H1 (cell line): ENCODE measurements at places on chromosomes 1 and 21. TPM values are rescaled to one million over a fixed set of nuclear protein-coding genes. Genes with fewer than 3 reads are reported as not detected.

DNA sequence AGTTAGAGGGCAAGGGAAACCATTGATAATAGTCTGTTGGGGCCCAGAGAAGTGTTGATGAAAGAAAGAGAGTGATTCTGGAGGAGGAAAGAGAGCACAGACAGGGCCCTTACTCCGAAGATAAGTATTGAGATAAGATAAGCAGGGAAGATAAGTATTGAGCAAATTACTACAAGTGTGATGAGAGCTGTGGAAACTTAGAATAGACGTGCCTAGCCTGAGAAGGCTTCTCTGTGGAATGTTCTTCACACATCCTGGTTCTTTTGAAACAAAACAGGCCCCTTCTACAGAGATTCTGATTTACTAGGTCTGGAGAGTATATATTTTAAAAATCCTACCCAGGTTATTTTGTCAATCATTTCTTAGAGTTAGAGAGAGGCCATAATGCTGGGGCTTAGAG is 26.4 kb downstream of the FNBP1L start:
- DNase-seq = no peak

DNA sequence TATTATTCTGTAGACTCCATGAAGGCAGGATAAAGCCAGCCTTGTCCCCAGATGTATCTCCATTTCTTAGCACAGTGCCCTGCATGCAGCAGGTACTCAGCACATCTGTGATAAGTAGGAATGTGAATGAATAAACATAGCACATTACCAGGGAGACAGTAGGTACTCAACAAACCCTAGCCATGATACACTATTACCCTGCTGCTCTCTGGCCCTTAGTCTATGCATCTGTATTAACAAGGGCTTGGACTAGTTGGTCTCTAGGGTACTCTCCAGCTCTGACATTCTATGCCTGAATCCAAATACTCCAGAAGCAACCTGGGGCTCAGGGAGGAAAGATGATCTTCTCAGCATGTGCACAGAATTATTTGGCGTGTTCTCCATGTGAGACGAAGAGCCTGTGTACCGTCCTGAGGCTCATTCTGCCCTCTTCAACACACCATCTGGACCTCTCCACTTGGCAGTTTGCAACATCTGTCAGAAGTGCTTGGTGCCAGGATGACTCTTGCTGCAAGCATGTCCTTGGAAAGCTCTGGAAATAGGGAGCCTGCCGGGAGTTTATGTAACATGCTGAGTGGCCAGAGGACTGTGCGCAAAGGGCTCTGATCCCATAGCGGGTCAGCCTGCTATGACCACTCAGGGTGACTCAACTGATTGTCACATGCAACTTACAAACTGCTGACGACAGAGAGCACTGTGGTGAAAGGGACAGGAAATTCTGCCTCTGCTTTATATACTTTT is 228.2 kb upstream of the USP24 start:
- DNase-seq = no peak

DNA sequence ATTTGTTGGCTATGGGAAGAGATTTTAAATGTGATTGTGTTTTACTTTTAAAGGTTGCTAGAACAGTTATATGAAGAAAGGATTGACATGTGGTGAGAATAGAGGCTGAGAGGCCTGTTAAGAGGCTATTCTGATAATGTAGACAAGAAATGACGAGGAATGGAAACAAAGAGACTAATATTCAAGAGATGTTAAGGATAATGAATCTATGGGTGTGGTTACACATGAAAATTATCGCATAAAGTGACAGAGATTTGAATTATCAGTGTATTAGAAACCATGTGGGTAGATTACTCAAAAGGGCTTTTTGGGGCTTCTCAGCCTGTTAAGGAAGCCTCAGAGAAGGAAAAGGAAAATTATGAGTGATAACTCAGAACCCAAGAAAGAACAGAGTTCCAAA is 120.4 kb downstream of the MACF1 start:
- no peak for DNase-seq

DNA sequence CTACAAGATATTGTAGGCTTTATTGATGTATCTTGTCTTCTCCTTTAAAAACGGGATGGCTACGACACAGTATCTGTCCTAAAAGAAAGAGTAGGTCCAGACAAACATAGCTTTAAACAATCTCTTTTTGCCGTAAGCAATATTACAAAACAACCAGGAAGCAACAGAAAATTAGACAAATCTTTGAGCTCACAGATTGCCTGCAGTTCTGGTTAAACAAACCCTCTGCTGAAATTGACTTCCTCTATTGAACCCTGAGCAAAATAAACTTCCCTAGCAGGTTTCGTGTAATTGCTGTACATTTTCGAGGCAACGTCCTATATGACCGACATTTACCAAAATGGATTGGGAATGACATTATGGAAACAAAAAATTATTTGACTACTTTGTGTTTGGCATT is 50.6 kb downstream of the CHML start:
- DNase-seq = no peak

DNA sequence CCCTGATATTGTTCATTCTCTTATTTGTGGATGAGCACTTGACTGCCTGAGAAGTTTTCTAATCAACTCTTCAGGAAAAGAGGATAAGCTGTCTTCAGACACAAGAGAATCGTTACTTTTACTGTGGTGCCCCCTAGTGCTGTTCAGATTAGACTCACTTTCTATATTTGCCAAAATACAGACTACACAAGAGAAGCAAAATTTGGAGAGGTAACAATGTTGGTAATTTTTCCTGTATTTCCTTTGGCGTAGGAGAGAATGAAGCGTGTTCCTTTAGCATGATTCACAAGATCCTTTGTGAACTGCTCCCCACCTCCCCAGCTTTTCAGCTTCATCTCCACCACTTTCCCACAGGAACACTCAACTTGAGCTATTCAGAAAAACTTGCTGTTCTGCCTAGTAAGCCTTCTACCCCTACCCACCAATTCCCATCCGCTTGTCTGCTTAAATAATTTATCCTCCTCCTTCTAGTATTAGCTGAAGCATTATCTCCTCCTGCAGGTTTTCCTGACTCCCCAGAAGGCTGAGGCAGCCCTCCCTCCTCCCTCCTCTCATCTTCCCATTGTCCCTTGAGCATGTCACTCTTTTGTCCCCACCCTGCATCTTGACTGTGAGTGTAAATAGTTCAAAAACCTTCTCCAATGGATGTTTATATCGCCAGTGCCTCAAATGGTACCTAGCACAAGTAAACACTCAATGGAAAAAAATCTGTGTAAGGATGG is 4.5 kb downstream of the TNFSF4 start:
- no peak for DNase-seq

DNA sequence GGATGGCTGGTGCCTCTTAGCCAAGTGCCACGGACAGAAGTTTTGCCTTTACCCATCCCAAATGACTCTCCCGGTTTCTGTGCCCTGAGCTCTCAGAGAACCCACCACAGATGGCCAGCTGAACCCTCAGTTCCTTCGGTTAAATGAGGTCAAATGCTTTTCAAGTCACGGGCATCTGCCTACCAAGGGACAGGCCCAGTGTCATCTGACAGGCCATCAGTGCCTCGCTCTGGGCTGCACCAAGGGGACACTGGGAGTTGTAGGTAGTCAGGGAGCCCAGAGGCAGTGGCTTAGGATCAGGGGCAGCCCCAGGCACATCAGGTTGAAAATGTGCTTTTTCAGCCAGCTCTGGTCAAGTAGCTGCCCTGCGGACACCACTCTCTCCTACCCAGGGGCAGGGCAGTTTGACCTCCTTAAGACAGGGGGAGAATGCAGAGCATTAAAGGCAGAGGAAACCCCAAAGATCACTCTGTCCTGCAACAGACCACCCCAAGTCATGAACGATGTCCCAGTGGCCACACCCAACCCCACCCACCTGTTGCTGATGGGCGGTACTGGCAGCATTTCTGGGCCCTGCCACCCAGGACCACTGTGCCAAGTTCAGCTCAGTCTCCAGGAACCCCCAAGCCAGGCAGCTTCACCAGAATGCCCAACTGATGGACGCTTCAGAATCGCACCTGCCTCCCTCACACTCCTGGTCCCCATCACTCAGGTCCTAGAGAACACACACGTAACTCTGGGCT is 60.7 kb downstream of the CASZ1 start:
- DNase-seq = no peak

DNA sequence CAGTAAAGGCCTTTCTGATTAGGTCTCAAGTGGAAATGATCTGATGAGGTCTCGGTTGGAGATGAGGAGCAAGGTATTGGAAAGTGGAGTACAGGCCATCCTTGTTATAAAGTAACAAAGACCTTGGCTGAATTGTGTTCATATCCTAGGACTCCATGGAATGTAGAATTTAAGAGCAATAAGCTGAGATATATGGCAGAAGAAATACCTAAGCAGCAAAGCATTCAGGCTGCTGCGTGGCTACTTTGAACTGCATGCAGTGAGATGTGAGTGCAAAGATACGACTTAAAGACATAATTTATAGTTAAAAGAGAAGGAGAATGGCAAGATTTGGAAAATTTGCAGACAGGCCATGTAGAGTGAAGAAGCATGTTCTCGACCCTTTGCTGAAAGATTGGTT is 11.2 kb upstream of the XPR1 start:
- DNase-seq = no peak

DNA sequence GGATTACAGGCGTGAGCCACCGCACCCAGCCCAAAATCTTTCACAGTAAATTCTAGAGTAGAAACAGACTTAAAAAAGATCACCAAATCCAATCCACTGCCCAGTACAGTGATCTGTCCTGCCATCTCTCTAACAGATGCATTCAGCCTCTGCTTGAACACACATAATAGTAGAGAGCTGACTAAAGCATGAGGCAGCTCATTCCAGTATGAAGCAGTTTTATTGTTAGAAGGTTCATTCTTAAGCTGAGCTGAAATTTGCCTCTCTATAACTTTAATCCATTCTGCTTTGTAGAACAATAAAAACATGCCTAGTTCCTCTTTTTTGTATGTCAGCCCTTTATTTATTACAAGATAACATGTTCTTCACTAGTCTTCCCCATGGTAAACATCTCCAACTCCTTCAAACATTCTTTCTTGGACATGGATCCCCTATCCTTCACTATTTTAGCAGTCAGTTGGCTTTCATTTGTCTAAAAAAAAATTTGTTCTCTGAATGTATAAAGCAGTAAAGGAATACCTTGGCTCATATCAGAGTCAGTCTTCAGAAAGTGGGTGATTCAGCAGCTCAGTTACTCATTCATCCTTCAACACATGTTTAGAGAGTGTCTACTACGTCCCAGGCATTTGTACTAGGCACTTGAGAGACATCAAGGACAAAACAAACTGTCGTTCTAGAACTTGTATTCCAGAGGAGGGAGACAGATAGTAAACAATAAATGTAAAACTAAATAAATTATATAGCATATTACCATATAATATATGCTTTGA is 10.7 kb upstream of the PTBP2 start:
- DNase-seq = no peak

GRCh38 chr1:80457409-80457808 is 1343.3 kb upstream of the ADGRL2 start:
- DNase-seq = no peak

DNA sequence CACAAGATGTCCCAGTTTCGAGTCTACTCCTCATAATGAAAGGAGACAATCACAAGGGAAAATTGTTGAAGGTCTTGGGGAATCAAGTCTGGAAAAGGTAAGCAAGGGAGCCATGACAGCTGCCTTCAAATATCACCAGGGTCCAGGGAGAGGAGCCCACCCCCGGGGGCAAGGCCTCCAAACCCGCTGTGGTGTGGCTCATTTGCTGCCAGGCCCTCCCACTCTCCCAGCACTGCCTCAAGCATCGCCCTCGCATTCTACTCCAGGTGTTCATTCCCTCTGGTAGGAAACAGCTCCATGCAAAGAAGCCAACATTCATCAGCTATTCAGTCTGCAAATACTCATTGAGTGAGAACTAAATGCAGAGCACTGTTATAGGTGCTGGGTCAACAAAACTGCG is 8.6 kb downstream of the S100A9 start:
- DNase-seq = no peak

DNA sequence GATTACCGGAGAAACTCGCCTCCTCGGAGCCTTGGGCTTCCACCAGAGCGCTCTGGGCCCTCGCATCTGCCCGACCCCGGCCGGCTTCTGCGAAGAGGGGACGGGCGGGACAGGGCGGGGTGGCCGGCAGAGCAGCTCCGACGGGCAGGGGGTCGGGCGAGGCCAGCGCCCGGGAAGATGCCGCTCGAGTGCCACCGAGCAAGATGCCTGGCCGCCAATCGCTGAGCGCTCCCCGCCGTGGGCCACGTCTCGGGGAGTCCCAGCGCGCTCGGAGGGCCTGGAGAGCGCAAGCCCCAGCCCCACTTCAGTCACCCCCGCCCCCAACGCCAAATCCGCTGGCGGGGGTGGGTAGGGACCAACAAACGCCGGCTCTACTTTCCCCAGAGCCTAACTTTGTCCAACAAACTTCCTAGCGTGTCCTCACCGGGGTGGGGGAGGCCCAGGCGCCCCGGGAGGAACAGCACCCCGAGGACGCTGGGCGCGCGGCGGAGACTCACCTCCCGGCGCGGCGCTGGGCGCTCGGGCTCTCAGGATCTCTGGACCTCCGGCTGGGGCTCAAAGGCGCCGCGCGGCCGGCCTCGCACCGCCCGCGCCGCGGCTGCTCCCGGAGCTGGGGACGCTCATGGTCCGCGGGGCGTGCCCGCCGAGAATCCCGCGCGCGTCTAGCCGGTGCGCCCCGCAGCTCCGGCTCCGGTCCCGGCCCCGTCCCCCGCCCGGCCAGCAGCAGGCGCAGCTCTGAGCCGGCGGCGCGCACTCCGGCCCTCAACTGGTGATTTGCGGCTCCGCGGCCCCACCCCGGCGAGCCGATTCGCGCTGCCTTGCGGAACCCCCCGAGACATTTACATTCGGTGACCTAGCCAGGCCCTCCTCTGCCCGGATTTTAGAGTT is at the start of gene BCAR3:
TSS of gene BCAR3 (minus strand) at position 737 of the 888 bp plus-strand sequence. CDS start 6,907 bp downstream, outside the sequence.
- DNase-seq = peak; percentile 83

DNA sequence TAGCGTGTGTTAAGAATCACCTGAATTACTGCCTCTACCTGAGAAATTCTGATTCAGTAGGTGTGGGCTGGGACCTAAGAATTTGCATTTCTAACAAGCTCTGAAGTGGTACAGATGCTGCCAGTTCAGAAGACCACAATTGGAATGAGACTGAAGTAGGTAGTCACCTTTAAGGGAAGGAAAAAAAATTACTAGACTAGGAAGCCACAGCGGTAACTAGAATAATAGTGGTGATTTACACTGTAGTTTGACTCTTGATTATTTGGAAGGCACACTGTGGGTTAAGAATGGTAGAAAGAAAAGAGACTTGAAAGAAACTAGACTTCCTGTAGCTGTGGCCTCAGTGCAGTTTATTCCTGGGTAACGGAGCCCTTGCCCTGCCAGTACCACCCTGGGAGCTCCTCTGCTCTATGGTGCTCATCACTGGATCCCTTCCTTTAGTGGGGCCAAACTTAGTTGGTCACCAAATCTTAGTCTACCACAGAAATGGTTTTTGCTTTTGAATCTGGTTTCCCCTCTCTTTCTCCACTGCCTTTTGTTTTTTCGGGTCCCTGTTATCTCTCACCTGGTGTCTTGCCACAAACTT is 43.6 kb downstream of the ARID1A start:
- no peak for DNase-seq

The OR6Y1 gene
- total RNA-seq = 0.07 TPM in 1 of 2 replicates, not detected in the other

The C1orf141 gene
- total RNA-seq = not detected in 2 replicates

The CCDC17 gene
- 1.9 and 2.0 TPM in 2 replicates for total RNA-seq

The DIO1 gene
- not detected in 2 replicates for total RNA-seq

The OR2W3 gene
- total RNA-seq = 0.82 and 1.1 TPM in 2 replicates
